ENCODE measurements at places on chromosomes 3 and 15. TPM values are rescaled to one million over a fixed set of nuclear protein-coding genes. Genes with fewer than 3 reads are reported as not detected.

The TMEM45A gene
- total RNA-seq: 0.72 TPM

The DOCK3 gene
- 2.2 TPM for total RNA-seq

The TGM4 gene
- not detected for total RNA-seq

The NCEH1 gene
- 19.9 TPM for total RNA-seq

The CYP1A2 gene
- total RNA-seq: not detected

DNA sequence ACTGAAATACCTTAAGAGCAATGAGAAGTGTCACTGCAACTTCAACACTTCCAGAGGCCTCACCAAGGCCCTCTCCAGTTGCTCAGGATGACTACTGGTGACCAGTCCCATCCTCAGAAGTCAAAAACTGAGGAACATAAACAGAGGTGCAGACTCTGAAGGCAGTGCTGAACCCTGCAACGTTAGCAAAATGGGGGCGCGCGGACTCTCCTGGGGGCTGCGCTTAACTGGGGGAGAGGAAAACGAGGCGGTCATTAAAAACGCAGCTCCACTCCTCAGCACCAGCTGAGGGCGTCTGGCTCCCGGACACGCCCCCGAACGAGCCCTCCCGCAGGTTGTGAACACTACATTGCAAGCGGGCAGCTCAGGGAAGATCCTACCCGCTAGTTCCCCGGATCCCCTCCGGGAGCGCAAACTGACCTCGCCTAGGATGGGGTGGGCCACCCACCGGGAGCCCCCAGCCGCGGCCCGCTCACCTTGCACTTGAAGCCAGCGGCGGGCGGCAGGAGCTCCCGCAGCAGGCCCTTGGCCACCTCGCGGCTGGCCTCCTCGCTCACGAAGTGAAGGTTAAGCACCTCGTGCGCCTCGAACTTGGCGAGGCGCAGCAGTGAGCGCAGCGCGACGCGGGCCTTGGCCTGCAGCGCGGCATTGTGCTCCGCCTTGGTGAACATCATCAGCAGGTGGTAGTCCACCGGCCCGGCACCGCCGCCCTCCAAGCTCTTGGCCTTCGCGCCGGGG, 711 bp downstream of the XXYLT1 start:
- DNase-seq: no peak

DNA sequence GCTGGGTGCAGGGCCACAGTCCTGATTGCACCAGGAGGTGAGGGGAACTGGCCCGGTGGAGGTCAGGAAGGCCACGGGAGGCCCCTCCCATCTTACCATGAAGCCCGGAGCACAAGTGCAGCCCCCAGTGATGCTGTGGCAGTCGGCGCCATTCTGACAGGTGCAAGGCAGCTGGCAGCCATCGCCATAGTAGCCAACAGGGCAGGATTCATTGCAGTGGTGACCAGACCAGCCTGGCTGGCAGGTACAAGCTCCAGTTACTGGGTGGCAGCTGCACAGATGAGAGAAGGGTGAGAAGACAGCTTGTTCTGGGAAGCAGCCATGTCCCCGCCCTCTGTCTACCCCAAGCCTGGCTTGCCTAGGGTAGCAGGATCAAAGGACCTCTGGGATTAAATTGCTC, 88.2 kb downstream of the RAB11A start:
- DNase-seq: no peak

GRCh38 chr3:50154840-50155490, at the start of gene SEMA3F:
SEMA3F (plus strand) TSS chr3:50155324; CDS start chr3:50159623, 4,299 bp downstream.
- peak; percentile 83 for DNase-seq

DNA sequence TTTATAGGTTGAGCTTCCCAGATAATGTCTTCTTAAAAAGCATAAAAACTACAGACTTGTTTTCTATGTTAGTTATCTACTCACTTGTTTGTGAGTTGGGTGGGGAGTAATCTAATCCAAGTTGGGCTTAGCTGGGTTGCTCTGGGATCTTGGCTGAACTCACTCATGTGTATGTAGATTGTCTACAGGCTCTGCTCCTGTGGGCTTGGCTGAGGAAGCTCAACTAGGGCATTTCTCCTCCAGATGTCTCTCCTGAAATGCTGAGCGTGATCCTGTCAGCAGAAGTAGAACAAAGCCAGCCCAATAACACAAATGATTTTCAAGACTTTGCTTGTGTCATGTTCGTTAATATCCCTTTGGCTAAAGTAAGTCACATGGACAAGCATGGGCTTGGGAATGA, 17.3 kb downstream of the KCNH8 start:
- no peak for DNase-seq

GRCh38 chr3:13484851-13485590, 4.9 kb downstream of the HDAC11 start:
- DNase-seq: peak; percentile 96

DNA sequence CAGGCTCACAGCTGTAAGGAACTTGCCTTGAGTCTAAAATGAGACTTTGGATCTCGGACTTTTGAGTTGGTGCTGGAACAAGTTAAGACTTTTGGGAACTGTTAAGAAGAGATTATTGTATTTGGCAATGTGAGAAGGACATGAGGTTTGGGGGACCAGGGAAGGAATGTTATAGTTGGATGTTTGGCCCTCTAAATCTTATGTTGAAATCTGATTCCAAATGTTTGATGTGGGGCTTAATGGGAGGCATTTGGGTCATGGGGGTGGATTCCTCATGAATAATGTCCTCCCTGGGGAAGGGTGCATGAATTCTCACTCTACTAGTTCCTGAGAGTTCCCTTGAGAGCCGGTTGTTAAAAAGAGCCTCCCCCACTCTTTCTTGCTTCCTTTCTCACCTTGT, 18.5 kb upstream of the CHCHD6 start:
- no peak for DNase-seq

- DNase-seq: no peak
Observed at GRCh38 chr15:84671211-84671610, 13.2 kb upstream of the NMB start.

DNA sequence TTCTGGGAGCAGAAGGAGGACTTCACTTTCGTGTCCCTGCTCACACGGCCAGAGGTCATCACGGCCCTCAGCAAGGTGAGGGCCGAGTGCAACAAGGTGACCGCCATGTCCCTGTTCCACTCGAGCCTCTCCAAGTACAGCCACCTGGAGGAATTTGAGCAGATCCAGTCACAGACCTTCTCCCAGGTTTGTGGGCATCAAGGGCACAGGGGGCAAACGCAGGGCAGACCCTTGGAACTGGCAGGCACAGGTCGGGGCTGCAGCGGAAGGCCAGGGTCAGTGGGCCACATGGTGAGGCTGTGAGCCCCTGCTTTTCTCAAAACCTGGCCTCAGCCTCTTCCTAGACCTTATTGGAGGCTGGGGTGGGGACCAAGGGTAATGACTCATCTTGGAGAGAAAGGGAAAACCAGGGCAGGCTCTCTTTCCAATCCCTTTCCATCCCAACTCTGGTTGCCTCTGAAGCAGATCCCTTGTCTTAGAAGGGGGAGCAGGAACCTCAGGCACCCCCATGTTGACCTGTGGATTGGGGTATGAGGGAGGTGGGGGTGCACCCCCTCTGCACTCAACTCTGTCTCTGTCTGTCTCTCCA, 29.5 kb downstream of the DNAH1 start:
- no peak for DNase-seq

- DNase-seq: no peak
Observed at GRCh38 chr3:106093616-106094015, 224.8 kb upstream of the CBLB start.

GRCh38 chr15:98174286-98174685, 213.8 kb downstream of the ARRDC4 start:
- no peak for DNase-seq

DNA sequence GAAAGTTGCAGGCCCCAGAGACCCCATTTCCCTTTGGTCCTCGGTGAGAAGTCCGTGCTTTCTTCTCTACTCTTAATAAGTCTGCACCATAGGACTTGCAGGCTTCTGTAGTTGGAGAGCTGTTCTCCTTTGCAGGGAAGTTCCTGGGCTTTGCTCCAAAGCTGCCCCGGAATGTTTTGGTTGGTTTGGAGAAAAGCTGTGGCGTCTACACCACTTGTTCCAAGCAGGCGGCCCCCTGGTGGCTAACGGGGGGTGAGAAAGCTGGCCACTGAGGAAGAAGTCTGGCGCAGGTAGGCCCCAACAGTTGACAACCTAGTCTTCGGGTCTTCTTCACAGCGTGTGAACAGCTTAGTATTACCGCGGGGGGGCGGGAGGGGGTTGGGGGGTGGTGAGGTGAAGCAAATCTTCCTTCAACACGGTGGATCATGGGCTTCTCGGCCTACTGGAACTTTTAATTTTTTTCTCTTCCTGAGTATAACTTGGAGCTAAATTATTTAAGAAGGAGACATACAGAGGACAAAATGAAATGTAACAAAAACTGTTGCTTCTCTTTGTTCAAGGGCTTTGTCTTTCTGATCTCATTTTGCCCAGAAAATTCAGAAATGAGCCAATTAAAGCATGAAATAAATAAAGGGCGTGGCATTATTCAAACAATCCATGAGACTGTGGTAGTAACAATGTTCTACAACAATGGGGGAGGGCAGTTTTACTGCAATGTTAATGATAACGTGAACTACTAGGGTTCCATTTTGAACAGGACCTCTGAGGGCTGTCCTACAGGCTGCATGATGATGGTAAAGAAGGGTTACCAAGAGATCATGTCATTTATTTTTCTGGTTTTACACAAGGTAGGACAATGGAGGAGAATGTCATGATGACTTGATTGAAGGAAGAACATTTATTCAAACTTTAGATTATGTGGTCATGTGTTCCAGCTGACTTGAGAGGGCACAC, 2.2 kb upstream of the THRB start:
- DNase-seq: peak; percentile 78

GRCh38 chr15:80948651-80949292, 40.8 kb downstream of the MESD start:
- DNase-seq: no peak

GRCh38 chr15:50260969-50261496, 4.5 kb downstream of the HDC start:
- DNase-seq: no peak

GRCh38 chr15:52124270-52124880, 11.8 kb upstream of the BCL2L10 start:
- no peak for DNase-seq

DNA sequence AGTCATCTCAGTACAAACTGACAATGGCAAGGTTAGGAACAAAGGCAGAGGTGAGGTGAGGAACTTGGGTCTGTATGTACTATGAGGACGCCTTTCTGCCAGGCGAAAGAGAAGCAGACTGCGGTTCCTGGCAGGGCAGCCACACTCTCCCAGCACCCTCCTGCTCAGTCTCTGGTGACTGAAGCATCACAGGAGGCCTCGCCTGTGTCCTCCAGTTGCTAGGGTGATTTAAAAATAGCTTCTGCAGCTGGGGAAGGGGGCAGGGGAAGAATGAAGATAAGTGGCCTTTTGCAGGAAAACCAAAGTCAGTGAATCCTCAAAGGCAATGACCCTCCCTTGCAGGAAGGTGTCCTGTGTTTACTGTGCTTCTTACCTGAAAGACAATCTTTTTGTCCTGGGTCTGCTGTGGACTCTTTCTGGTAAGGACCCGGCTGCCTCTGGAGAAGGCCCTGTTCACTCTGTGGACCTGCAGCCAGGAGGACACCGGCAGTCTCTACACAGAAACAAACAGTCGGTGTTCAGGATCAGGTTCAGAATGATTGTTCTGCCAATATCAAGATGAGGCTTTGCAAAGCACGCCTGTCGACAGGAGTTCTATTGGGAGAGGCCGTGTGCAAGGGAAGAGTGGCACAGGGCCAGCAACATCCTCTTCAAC, 65.7 kb upstream of the DGKG start:
- DNase-seq: no peak

DNA sequence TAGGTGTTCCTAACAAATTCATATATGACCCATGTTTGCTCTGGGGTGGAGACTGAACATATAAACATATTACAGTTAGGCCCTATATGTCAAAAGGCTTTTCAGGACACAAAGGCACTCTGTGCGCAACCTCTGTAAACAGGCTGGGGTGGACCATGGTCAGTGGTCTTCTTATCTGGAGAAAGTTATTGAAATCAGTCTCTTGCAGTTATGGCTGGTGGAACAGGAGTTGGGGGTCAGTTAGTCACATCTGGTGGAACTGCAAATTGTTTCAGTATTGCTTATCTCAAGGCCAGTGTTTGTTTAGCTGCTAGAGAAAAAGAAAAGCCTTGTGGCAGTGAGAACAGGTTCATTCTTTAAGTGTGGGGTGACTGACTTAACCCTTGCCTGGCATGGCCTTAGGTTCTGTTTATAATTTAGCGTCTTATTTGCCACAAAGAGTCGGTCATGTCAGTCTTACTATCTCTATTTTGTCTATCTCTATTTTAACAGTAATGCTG, 5.9 kb upstream of the GP9 start:
- DNase-seq: no peak

DNA sequence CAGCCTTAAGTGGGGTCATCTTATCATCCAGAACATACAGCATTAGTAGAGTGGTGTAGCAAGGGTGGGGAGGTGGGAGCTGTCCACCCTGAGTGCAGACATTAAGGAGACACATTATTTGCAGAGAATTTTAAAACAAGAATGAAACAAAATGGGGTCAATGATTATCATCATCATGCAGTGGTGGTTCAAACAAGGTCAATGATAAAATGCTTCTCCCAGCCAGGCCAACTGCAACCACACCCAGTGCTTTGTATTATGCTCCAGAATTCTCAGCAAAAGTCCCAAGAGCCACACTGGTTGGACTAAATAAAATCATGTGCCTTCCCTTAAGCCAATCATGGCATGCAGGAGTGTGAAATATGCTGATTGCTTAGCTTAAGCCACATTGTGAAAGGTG, 96.7 kb upstream of the FHIT start:
- no peak for DNase-seq

GRCh38 chr15:81301815-81302399, 22.0 kb downstream of the STARD5 start:
- DNase-seq: peak; percentile 40

GRCh38 chr15:59339252-59339672, 33.4 kb downstream of the MYO1E start:
- no peak for DNase-seq

- DNase-seq: no peak
Observed at GRCh38 chr3:72350761-72351505, 497.3 kb downstream of the SHQ1 start.

- no peak for DNase-seq
Observed at GRCh38 chr3:52280050-52280461, 1.6 kb upstream of the WDR82 start.

DNA sequence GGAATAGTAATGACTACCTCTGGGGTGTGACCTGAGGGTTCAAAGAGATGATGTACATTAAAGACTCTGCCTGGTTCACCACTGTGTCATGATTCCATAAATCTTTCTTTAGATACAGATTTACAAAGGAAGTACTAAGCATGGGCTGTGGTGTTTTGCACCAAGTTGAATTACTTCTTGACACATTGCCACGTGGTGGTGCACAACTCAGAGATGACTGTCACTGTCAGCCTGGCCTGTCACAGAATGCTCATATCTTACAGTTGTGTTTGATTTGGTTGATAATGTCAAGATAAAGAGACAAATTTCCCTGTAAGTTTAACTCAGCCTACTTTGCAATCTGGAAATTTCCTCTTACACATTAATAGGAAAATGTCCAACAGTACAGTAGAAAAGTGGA, 3.2 kb downstream of the CTDSPL start:
- no peak for DNase-seq

GRCh38 chr3:65126527-65127410, 439.0 kb upstream of the ADAMTS9 start:
- DNase-seq: no peak

DNA sequence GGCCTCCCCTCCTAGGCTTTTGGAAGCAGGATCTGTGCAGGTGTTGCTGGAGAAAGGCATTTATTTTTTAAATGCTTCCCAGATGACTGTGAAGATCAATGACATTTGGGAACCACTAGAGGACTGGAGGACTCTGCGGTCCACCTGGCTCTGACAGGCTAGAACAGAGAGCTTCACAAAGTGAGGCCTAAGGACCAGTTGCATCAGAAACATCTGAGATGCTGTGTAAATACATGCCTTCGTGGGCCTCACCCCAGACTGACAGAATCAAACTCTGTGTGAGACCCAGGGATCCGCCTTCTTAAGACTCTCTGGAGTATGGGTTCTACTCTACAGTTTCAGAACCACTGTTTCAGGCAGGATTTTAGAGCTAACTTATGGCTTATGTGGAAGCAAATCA, 105.0 kb upstream of the ICE2 start:
- no peak for DNase-seq
